ENCODE measurements at places on chromosomes 6 and 20.

- no peak for DNase-seq
These were observed 32.0 kb upstream of the EDN1 start for GRCh38 chr6:12258191-12258590.

GRCh38 chr6:156906451-156906850 lies 129.3 kb downstream of the ARID1B start:
- DNase-seq, result no peak

GRCh38 chr20:20744170-20744725 lies 31.8 kb upstream of the RALGAPA2 start:
- DNase-seq, result no peak

DNA sequence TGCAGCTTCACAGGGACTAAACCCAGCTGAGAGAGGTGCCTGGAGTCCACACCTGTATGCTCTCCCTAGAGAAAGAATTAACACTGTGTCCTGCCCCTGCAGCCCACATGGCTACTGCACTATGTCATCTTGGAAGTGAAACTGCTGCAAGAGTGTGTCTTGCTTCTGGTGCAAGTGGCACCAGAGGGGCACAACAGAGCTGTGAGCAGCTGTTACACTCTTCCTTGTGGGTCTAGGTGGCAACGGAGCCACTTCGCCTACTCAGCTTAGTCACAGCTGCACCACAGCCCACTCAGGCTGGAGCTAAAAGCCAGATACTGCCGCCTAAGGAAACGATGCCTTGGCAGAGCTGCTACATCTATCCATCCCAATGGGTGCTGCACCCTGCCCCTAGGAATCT lies 391.4 kb downstream of the COL12A1 start:
- DNase-seq, result no peak

- DNase-seq, result no peak
These were observed 17.0 kb upstream of the HLA-A start for GRCh38 chr6:29925321-29925720.

- DNase-seq, result no peak
These were observed 55.9 kb downstream of the ANKEF1 start for GRCh38 chr20:10090588-10091166.

DNA sequence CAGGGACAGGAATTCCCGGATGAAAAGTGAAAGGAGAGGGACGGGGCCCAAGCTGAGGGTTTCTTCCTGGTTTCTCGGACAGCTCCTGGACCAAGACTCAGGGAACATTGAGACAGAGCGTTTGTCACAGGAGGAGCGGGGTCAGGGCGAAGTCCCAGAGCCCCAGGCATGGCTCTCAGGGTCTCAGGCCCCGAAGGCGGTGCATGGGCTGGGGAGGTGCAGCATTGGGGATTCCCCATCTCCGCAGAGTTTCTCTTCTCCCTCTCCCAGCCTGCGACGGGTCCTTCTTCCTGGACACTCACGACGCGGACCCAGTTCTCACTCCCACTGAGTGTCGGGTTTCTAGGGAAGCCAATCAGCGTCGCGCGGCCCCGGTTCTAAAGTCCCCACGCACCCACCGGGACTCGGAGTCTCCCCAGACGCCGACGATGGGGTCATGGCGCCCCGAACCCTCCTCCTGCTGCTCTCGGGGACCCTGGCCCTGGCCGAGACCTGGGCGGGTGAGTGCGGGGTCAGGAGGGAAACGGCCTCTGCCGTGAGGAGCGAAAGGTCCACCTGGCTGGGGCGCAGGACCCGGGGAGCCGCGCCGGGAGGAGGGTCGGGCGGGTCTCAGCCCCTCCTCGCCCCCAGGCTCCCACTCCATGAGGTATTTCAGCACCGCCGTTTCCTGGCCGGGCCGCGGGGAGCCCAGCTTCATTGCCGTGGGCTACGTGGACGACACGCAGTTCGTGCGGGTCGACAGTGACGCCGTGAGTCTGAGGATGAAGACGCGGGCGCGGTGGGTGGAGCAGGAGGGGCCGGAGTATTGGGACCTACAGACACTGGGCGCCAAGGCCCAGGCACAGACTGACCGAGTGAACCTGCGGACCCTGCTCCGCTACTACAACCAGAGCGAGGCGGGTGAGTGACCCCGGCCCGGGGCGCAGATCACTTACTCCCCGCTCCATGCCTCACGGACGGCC lies 54.6 kb upstream of the POLR1H start:
- DNase-seq, result no peak

GRCh38 chr20:51411870-51412269 lies 130.6 kb downstream of the NFATC2 start:
- no peak for DNase-seq

GRCh38 chr6:125913864-125914351 lies 42.7 kb upstream of the HINT3 start:
- DNase-seq, result no peak

DNA sequence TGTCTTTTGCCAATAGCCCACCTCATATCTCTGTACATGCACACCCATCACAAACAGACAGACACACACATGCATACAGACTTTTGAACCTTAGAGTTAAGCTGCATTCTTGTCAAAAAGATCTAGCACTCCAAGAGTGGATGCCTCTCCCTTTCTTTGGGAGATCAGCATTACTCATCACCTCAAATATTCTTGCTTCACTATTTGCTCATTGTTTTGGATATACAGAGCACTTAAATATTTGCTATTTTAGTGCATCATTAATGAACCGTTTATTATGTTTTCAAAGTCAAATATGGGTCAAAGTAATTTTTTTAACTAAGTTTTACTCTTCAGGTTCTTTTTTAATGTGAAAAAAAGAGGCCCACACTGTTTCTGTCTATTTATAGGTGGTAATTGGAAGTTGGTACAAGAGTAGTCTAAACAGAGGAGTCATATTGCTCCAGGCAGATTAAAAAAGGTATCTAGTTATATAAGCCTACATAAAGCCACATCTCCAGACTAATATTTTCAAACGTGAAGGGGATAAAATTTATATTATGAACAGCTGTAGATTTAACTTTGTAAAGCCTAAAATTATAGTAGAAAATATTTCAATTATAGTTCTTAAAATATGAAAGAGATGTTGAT lies 102.6 kb downstream of the FLRT3 start:
- DNase-seq, result no peak

GRCh38 chr6:143743301-143744166 lies 65.8 kb downstream of the PHACTR2 start:
- no peak for DNase-seq

DNA sequence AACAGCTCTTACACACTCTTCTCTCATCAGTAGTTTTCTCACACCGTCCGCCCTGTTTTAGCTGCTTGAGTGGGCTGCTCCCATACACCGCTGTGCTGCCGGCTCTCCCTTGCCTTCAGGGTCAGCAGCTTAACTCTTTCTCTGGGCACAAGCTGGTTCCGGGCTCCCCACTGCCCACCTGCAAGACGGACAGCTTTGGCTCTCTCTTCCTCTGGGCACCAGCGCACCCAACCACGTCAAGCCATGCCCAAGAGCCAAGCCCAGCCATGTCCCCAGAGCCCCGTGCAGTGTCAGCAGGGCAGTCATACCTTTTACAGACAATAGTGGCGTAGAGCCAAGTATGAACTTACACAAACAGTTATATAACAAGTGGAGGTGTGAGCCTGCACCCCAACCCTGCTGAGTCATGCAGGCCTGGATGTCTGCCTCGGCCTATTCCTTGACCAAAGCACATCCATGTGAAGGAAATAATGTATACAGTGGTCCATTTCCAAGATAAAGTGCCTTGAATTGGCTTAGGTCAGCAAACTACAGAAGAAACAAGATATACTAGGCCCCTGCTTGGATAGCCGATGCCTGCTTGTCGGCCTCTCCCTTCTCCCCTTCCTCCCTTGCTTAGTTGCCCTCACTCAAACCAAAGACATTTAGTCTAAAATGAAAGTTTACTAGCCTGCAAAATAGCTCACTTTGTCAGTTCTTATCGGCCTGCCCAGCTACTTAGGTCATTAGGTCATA lies 89.3 kb downstream of the JPH2 start:
- DNase-seq, result no peak

DNA sequence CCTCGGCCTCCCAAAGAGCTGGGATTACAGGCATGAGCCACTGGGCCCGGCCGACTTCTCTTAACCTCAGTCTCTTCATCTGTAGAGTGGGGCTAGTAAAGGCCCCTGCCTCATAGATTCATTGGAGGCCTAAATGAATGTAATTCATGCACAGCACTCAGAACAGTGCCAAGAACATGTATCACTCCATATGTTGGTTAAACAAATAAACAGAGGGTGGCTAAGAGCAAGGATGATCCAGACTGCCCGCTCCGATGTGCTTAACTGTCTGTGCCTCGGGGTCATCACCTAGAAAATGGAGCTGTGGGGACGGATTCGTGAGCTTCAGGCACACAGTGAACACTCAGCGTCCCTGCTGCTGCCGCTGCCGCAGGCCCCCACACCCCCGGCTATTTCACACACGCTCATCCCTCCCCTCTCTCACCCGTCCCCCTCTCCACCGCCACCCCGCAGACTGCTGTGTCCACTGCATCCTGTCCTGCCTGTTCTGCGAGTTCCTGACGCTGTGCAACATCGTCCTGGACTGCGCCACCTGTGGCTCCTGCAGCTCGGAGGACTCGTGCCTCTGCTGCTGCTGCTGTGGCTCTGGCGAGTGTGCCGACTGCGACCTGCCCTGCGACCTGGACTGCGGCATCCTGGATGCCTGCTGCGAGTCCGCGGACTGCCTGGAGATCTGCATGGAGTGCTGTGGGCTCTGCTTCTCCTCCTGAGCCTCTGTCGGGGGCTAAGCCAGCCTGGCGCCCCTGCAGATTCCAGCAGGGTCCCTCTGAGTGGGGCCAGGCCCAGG lies 14.8 kb downstream of the MDFI start:
- no peak for DNase-seq

DNA sequence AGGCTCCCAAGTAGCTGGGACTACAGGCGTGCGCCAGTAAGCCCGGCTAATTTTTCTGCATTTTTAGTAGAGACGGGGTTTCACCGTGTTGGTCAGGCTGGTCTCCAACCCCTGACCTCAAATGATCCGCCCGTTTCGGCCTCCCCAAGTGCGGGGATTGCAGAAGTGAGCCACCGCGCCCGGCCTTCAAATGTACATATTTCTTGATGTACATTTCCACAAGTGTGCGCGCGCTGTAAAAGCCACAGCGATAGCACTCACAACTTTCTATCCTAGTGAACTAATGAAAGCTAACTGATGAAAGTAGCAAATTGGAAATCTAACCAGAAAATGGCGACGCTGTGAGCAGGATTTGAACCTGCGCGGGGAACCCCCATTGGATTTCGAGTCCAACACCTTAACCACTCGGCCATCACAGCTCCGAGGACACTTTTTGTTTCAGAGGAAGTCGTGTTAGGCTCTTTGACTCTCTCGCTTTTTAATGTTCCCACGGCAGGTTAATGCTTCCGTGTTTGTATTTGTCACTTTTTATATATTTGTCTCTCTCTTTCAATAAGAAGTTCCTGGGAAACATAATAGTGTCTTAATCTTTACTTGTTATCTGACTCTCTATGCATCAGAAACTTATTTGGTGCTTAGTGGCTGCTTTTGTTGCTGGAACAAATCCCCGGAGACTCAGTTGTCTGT lies 199.4 kb upstream of the ZNF184 start:
- DNase-seq, result no peak

DNA sequence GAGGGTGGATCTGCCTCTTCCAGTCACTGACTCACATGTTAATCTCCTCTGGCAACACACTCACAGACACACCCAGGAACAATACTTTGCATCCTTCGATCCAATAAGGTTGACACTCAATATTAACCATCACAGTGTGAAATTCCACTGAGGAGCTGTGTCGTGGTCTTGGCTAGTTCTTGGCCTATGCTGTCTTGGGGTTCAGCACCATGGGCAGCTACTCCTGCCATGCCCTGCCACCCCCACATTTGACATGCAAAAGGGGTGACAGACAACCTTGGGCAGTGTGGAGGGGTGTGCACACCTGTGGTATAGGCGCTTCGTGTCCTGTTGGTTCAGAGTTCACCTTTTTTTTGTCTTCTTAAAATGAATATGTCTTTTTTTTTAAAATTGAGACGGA lies 25.8 kb downstream of the ANKRD6 start:
- DNase-seq, result no peak

- no peak for DNase-seq
These were observed 365.2 kb upstream of the POU3F2 start for GRCh38 chr6:98469141-98469540.

- no peak for DNase-seq
These were observed 62.3 kb upstream of the SYNDIG1 start for GRCh38 chr20:24407151-24407550.

DNA sequence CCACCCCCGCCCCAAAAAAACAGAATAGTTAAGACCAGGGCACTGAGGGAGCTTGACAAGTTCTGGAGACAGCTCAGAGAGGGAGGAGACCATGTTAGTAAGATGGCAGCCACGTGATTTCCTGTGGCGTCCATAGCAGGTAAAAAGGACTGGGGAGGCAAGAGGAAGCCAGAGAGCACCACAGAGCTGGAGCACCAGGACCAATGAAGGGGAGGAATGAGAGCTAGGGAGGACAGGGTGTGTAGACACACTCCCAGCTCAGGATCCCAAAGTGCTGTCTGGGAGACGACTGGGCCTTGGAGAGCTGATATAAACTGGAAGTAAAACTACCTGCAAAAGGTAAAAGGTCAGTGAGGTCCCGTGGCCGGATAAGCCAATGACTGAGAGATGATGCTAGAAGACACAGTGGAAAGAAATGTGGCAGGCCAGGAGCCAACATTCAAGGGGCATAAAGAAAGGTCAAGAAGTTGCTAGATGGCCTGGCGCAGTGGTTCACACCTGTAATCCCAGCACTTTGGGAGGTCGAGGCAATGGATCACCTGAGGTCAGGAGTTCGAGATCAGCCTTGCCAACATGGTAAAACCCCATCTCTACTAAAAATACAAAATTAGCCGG lies 39.0 kb downstream of the SLC23A2 start:
- DNase-seq, result no peak

GRCh38 chr6:68635706-68636513 lies 828 bp downstream of the ADGRB3 start:
- DNase-seq, result no peak

GRCh38 chr6:157162766-157163433 lies 160.4 kb downstream of the TMEM242 start:
- no peak for DNase-seq

- no peak for DNase-seq
These were observed 768.8 kb upstream of the SLC35B3 start for GRCh38 chr6:9204171-9204570.

GRCh38 chr6:112228480-112229332 lies 25.7 kb downstream of the LAMA4 start:
- no peak for DNase-seq

DNA sequence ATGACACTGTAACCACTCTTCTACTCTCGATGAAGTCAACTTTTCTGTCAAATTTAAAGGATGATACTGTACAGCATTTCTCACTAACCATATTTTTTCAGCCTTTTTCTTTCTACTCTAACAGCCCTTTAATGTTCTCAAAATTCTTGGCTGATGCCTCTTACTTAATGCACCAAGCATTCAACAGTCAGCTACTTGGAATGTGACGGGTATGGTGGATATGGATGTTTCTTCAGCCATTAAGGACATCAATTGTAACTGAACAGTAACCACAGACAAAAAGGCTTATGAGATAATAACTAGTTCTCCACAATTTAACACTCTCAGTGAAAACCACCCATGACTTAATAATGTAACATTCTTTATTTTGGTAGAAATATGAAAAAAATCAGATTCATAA lies 467.2 kb upstream of the ZNF337 start:
- no peak for DNase-seq

GRCh38 chr6:22357724-22358189 lies 60.9 kb upstream of the PRL start:
- no peak for DNase-seq
